Esophagus mucosa (tissue), 1 donor: ENCODE measurements at places on chromosomes 7 and 10. TPM values are rescaled to one million over a fixed set of nuclear protein-coding genes. Genes with fewer than 3 reads are reported as not detected.

GRCh38 chr10:104028146-104028545 is 57.5 kb downstream of the COL17A1 start:
- peak; percentile 66 for ATAC-seq

DNA sequence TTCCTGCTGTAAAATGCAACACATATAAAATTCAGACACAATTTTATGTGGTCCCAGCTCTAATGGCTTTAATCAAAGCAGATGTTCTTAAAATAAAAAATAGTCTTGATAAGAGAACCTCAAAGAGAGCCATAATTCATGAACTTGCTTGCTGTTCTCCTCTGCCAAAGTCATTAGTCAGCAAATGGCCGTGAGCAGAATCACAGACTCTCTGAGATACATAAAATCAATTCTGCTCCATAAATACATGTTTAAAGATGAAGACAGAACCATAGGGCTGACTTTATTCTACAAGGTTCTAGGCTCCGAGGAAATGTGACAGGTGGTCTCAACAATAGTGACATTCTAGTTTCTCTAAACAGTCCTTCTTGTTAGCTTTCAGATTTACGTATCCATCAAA is 29.8 kb downstream of the HSPA12A start:
- ATAC-seq: no peak

The SFRP4 gene
- not detected for total RNA-seq

GRCh38 chr10:18332048-18332447 is 191.8 kb downstream of the CACNB2 start:
- ATAC-seq: no peak

- no peak for ATAC-seq
These were observed 108.6 kb downstream of the RAB11FIP2 start for GRCh38 chr10:117938104-117938503.

GRCh38 chr7:89145801-89146200 is 350.3 kb upstream of the TEX47 start:
- no peak for ATAC-seq

The TAS2R3 gene
- 0.96 TPM for total RNA-seq

The MAPK8 gene
- total RNA-seq: 27.2 TPM
